ENCODE measurements at places on chromosomes 12 and 14.

DNA sequence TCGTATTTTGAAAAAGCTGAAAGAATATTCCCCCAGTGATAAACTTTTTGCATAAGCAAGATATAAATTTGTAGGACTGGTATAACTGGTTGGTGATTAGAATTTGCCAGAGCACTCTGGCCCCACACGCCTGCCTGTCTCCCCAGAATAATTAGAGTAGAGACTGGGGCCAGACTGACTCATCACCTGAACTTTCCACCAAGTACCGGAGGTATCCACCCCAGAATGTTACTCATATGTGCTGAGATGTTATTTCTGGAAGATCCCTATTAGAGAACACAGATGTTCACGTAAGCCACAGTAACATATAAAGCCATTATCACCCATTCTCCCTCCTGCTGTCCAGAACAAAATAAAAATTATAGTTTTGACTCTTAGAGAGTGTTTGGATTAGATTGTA lies 49.5 kb upstream of the PIWIL1 start:
- no peak for DNase-seq

GRCh38 chr14:99346470-99347080 lies 74.6 kb upstream of the BCL11B start:
- DNase-seq, result no peak

GRCh38 chr12:48060474-48060873 lies 45.4 kb downstream of the SENP1 start:
- DNase-seq, result no peak

DNA sequence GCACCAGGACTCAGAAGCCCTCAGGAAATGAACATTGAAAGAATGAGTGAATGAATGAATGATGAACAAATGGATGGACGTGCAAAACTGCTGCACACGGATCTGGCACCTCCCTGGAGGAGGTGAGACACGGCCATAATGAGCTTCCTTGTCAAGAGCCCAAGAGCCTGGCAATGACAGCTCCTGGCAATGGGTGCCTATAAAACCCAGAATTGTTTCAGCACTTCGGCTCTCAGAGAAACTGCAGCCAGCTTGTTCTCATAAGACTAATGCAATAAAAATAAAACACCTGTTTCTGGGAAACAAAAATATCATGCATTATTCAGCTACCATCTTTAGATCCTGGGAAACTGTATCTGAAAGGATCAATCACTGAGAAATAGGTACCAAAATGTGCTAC lies 200.5 kb upstream of the SFSWAP start:
- no peak for DNase-seq

- DNase-seq, result no peak
Observed at GRCh38 chr12:103348935-103349334, 146.8 kb downstream of the C12orf42 start.
